Endodermal cell (in vitro differentiated cells): ENCODE measurements at places on chromosomes 2 and 18. TPM values are rescaled to one million over a fixed set of nuclear protein-coding genes. Genes with fewer than 3 reads are reported as not detected.
A peak's percentile ranks its signal among the peaks of the same experiment; 100 is the strongest.

DNA sequence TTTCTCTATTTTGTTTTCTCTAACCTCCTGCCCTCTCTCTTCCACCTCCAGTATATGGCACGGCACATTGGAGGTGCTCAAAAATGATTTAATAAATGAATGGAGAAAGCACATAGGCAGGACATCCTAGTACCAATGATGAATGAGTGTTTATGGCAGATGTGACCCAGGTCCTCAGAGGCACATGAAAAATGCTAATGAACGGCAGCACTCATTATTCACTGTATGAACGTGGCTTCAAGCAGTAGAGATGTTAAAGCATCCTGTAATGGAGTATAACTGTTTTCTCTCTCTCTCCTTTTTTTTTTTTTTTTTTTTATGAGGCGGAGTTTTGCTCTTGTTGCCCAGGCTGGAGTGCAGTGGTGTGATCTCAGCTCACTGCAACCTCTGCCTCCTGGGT is 72.4 kb downstream of the MBP start:
- H3K27ac ChIP-seq = no peak overlapping the region
- no peak overlapping the region for H3K4me3 ChIP-seq
- no peaks in the 10 kb centered on the region for H3K36me3 ChIP-seq
- no peak for DNase-seq

DNA sequence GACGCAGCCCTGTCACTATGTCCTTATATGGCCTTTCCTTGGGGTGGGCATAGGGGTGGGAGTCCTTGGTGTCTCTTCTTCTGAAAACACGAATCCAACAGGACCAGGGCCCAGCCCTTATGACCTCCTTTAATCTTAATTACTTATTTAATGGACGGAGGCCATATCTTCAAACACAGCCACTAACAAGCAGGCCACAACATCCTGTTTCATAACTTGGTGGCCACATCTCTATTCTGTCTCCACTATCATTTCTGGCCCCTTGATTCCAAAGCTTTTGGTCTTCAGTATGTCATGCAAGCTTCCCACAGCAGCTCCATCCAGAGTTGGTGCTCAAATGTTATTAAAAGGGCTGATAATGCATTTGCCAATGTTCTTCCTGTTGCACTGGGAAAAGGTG is 287.3 kb upstream of the SMIM21 start:
- H3K36me3 ChIP-seq = no peaks in the 10 kb centered on the region
- H3K27ac ChIP-seq = no peak overlapping the region
- H3K27me3 ChIP-seq = no peaks in the 10 kb centered on the region
- H3K4me1 ChIP-seq = no peaks in the 10 kb centered on the region

DNA sequence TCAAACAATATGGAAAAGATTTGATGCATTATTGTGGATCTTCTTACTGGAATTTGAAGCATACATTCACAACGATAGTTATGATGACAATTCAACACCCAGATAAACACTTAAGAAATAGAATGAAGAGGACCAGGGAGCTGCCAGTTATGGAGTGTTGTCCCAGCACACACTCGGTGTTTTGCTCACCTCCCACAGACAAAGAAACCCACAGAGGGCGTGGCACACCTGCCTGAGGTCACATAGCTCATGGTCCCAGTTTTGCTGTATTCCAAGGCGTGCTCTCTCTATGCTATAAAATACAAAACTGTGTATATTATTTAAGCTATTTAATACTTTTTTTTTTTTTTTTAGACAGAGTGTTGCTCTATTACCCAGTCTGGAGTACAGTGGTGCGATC is 31.1 kb downstream of the EFR3B start:
- no peak overlapping the region for H3K4me3 ChIP-seq
- no peaks in the 10 kb centered on the region for H3K4me1 ChIP-seq
- no peak for DNase-seq
- H3K27ac ChIP-seq = no peak overlapping the region
- no peaks in the 10 kb centered on the region for H3K27me3 ChIP-seq

DNA sequence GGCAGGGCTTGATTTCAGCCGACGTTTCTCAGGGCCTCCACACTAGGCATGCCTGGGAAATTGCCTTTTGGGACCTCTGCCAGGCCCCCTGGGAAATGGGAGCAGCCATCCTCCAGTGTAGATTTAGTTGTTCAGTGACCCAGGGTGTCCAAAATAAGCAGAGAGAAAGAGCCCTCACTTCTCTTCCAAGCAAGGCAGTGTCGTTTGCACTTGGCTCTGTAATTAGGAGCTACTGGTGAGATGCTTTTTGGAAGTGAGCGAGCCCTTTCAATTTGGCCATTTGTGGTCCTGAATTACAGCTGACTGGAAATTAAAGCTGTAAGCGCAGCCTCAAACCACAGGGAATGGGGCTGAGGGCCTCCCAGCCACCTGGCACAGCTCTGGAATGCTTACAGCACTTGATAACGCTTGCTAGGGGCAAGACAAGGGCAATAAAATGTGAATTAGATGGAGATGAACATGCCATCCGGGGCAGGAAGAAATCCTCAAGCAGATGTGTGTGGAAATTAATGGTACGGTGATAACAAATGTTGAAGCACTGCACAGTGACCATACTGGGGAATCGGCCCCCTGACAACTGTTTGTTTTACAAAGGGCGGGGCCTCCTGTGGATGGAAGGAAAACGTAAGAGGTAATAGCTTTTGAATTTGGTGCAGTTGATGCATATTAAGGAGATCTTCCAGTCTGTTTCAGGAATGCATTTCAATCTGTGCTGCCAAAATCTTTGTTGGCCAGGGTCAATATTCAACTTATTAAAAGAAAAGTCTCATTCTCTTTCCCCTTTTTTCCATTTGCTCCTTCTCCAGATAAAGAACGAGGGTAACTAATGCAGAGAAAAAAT is 173.1 kb downstream of the UXS1 start:
- no peaks in the 10 kb centered on the region for H3K36me3 ChIP-seq
- DNase-seq = no peak
- H3K27ac ChIP-seq = no peak overlapping the region
- peaks cover 3% of the 10 kb centered on the region for H3K27me3 ChIP-seq

DNA sequence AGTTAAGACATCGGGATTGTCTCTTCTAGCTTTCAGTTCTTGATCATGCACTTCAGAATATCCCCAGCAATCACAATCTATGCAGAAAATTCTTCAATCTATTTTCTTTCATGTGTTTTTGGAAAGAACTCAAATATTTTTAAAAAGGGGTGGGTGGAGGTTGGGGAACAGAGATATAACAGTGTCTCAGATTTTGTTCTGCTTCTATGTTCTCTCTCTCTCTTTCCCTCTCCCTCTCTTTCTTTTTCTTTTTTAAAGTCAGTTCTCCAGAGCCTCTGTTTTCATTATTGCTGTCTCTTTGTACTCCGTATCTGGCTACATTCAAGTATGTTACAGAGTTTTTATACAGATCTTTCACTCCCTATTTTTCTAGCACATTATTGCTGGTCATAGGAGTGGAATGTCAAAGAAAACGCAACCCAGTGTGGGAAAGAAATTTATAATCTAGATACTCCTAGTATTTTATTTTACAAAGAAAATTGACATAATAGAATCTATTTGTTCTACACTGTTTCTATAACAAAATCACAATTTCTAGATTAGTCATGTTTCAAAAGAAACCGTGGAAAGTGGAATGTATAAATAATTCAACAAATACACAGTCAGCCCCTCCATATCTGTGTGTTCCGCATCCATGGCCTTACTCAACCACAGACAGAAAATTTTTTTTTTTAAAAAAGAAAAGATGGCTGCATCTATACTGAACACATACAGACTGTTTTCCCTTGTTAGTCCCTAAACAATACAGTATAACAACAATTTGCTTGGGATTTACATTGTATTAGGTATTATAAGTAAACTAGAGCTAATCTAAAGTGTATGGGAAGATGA is 11.2 kb upstream of the NEMP2 start:
- no peak overlapping the region for H3K27ac ChIP-seq
- H3K4me3 ChIP-seq = no peak overlapping the region
- no peak for DNase-seq

- no peak for DNase-seq
- no peaks in the 10 kb centered on the region for H3K27me3 ChIP-seq
- no peaks in the 10 kb centered on the region for H3K36me3 ChIP-seq
These were observed 344.0 kb downstream of the ARHGAP15 start for GRCh38 chr2:143473216-143473615.

DNA sequence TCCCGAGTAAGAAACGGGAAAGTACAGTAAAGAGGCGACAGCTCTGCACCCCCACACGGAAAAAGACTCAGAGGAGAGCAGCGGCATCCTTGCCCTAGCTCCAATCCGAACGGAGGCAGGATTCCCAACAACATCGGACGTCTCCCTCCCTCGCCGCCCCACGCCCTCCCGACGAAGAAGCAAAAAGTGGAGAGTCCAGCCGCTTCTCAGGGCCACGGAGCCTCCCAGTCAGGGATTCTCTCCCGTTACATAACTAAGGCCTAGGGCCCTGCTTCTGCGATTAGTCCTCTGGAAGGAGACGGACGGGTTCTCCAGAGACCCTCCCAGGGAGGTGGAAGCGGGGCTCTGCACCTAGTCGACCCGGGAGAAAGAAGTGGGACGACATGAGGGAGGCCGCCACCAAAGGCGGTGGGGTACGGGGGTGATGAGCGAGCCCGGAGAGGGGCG is 587 bp downstream of the SUMO1 start:
- H3K4me1 ChIP-seq = no peaks in the 10 kb centered on the region
- peak overlapping the region; percentile 89 for H3K27ac ChIP-seq
- peak overlapping the region; percentile 99 for H3K4me3 ChIP-seq
- no peak for DNase-seq
- no peaks in the 10 kb centered on the region for H3K27me3 ChIP-seq

- H3K36me3 ChIP-seq = no peaks in the 10 kb centered on the region
- DNase-seq = peak; percentile 26
- H3K27me3 ChIP-seq = no peaks in the 10 kb centered on the region
- H3K27ac ChIP-seq = no peak overlapping the region
- H3K4me3 ChIP-seq = no peak overlapping the region
These were observed 81.1 kb downstream of the ASB1 start for GRCh38 chr2:238507836-238508235.

DNA sequence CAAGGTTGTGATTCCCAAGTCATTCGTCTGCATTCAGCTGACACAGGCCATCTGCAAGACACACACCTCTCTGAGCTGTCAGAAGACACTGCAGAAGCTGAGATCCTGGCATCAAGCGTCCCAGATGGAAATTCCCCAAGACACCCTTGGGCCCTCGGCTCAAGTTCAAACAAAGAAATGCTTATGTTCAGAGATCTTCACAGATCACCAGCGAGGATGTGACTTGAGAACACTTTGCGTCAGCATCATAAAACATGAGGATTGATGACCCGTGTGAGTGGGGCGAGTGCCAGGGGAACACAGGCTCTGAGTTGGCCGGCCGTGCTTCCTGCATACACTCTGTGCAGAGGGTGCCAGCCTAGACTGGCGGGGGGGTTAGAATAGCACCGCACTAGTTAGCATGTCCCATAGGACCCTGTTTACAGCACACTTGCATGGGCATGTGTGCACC is 36.8 kb downstream of the KCNIP3 start:
- no peak overlapping the region for H3K4me3 ChIP-seq
- H3K27me3 ChIP-seq = no peaks in the 10 kb centered on the region
- H3K36me3 ChIP-seq = no peaks in the 10 kb centered on the region
- H3K4me1 ChIP-seq = no peaks in the 10 kb centered on the region
- no peak overlapping the region for H3K27ac ChIP-seq
- DNase-seq = no peak

GRCh38 chr2:167127135-167127534 is 238.9 kb downstream of the XIRP2 start:
- no peaks in the 10 kb centered on the region for H3K27me3 ChIP-seq
- no peak for DNase-seq
- no peak overlapping the region for H3K4me3 ChIP-seq

DNA sequence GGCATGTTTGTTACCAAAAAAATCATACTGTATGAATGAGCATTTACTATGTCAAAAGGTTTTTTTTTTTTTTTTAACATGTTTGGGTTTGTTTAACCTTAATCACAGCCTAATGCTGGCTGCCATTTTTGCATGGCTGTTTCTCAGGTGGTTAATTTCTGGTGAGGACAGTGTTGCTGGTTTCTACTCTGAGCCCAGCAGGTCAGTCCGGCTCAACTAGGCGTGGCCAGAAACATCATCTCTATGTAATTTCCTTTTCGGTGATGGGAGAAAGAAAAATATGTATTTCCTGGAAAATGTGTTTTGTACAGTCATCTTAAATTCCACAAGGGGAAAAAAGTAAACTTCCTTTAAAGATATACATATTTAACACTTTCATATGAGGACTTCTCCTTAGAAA is 24.9 kb upstream of the BZW1 start:
- DNase-seq = no peak
- no peak overlapping the region for H3K4me3 ChIP-seq
- no peaks in the 10 kb centered on the region for H3K36me3 ChIP-seq

GRCh38 chr2:236190674-236191073 is 22.5 kb upstream of the GBX2 start:
- no peak overlapping the region for H3K4me3 ChIP-seq
- no peaks in the 10 kb centered on the region for H3K36me3 ChIP-seq
- H3K27me3 ChIP-seq = no peaks in the 10 kb centered on the region
- H3K27ac ChIP-seq = no peak overlapping the region
- DNase-seq = no peak

- peak; percentile 9 for DNase-seq
- H3K4me3 ChIP-seq = no peak overlapping the region
- H3K4me1 ChIP-seq = no peaks in the 10 kb centered on the region
- H3K36me3 ChIP-seq = no peaks in the 10 kb centered on the region
- H3K27me3 ChIP-seq = no peaks in the 10 kb centered on the region
These were observed 254.8 kb downstream of the CYP26B1 start for GRCh38 chr2:71892896-71893295.

The GNLY gene
- 0.59 TPM in 1 of 3 replicates, not detected in the others for total RNA-seq

The SERPINB2 gene
- total RNA-seq = not detected in 3 replicates

The CPO gene
- total RNA-seq = 0.42 to 0.95 TPM (median 0.70 TPM) in 3 replicates

The ZNF396 gene
- 6.9 to 10.4 TPM (median 8.5 TPM) in 3 replicates for total RNA-seq

The IL1RL1 gene
- total RNA-seq = 0.84 and 0.90 TPM in 2 replicates

The GKN2 gene
- total RNA-seq = not detected in 3 replicates

The SLC11A1 gene
- 0.09 to 0.61 TPM in 2 of 3 replicates, not detected in the other for total RNA-seq

The G6PC2 gene
- not detected in 2 replicates for total RNA-seq
